Stimulated activated CD4-positive, alpha-beta T cell treated with anti-CD3 and anti-CD28 coated beads, Interleukin-1b, Interleukin-23, amount 100 ng/mL, for 24 hours (primary cell): ENCODE measurements at places on chromosomes 4 and X.

DNA sequence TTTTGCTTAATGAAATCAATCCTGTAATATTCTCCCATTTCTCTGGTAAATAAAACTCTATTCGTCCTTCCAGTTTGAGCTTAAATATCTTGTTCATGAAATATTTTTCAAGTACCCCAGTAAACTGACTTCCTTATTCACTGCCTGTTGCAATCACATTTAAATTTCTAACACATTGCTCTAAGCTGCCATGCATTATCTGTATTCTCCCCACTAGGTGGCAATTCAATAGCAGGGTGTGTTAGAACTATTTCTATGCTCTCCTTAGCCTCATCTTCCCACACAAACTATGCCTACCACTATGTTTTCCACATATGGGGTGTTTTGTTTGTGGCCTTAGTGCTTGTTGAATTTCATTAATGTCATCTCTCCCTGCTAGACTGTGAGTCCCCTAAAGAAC lies 377.1 kb upstream of the HS3ST1 start:
- no peak for DNase-seq

DNA sequence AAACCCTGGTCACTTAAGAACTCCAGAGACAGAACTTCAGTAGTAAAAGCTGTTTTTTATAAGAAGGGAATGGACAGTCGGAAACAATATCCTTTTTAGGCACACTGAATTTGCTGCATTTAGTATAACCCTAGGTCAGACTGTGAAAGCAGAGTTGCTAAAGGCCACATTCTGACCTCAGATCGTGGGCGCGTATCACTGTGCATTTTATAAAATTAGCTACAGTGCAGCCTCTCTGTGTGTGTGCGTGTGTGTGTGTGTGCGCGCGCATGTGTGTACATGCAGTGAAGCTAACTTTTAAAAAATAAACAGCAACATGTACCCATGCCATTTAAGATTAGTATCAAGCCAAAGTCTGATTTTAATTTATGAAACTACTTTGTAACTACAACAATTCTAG lies 8.0 kb downstream of the ZNF827 start:
- no peak for DNase-seq

DNA sequence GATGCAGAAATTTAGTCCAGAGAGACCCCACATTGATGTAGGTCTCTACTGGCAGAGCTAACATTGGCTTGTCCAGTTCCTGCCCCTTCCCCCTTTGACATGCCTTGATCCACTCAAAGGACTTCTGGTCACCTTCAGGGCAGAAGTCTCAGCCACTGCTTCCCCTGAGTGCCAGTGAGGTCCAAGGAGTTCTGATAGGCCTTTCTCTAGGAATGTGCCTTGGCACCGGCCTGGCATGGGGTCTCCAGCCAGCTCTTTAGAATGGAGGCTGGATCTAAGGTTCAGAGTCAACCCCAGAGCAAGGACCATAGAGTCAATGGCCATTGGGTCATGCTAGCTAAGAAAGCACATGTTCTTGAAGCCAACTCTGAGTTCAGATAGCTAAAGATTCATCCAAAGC lies 88.6 kb upstream of the PJA1 start:
- no peak for DNase-seq

GRCh38 chrX:77900688-77901087 lies 1.4 kb downstream of the COX7B start:
- no peak for DNase-seq

GRCh38 chrX:134443461-134443860 lies 16.5 kb upstream of the HPRT1 start:
- DNase-seq: no peak

DNA sequence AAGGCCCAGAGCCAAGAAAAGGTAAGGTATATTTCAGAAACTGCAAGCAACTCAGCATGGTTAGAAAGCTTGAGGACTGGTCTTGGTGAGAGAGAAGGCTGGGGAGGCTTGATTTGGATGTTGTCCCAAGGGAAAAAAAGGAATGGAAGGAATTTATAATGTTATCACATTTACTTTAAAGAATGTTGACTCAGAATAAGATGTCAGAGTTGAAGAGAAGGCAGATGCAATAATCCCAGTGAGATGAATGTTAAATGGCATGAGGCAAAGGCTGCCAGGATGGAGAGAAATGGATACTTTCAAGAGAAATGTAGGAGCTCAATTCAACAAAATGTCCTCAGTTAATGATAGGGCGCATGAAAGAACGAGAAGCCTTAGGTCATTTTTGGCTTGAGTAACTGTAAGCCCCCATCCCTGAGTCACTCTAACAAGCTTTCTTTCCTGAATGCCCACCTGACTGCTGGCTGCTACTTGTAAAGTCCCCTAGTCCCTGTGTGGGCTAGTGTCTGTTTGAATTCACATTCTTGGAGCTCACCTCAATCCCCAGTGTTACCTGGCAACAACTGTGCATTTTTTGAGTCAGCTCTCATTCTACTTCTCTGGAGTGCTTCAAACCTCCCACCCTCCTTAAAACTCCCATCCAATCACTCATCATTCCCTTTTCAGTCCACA lies 103.0 kb upstream of the TAPT1 start:
- DNase-seq: no peak

DNA sequence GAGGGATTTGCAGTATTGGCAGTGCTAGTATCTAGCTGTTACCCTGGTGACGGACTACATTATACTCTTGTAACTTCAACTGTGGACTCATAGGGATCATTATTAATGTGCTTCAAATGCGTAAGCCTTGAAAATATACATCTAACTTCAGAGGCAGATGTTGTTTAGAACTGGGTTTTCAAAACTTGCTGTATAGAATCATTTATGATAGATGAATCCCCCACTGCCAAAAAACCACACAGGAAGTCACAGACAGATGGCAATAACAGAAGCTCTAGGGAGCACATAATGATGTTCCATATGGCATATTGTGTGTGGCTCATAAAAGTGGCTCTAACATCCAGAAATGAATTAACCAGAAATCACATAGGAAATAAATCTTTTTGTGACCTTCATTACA lies 62.3 kb upstream of the RELL1 start:
- DNase-seq: no peak

GRCh38 chr4:94582517-94582916 lies 130.8 kb downstream of the PDLIM5 start:
- DNase-seq: no peak

GRCh38 chrX:154396973-154397887 lies 947 bp upstream of the RPL10 start:
- no peak for DNase-seq

GRCh38 chr4:183352546-183352945 lies 30.3 kb upstream of the CLDN24 start:
- no peak for DNase-seq

DNA sequence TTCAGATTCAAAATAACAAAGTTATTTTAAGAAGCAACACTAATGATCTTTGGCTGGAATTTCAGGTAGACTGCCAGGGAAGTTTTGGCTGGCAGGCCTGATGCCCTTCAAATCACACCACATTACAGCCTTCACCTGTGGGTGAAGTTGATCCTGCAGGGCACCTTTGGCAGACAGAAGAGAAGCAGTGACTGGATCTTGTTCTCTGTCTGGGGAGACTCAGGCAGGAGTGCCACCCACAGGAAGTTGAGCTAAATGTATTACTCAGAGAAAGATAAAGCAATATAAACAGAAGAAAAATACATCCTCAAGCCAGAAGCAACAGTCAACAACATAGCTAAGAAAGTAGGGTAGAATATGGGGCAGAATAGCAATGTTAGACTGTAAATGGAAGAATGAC lies 12.8 kb upstream of the CFAP299 start:
- DNase-seq: no peak

DNA sequence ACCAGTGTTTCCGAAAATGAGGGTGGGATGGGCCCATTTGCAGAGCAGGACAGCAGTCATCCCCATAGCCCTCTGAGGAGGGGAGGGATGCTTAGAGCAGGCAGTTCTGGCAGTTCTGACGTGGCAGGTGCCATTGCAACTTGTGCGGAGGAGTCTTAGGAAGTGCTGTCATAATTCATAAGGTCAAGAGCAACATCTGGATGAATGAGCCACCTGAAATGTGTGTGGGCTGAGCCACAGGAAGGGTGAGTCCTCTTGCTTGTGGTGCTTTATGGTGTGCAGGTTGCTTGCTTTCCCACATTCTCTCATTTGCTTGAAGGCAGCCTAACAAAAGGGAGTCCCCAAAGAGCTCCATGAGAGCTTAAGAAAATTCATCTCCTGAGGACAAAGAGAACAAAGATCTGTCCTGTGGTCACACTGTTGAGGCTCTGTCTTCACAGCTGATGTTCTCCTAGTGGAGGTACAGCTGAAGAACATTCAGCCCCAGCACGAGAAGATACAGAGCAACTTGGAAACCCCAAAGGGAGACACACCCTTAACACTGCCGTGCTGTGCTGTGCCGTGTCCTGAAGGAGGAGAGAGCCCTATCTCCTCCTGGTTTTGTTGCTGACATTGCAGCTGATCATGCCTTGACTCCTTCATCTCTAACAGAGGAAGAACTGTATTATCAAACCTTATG lies 60.3 kb downstream of the DLG3 start:
- DNase-seq: no peak

- DNase-seq: no peak
These were observed 8.0 kb upstream of the PYURF start for GRCh38 chr4:88531549-88531948.

DNA sequence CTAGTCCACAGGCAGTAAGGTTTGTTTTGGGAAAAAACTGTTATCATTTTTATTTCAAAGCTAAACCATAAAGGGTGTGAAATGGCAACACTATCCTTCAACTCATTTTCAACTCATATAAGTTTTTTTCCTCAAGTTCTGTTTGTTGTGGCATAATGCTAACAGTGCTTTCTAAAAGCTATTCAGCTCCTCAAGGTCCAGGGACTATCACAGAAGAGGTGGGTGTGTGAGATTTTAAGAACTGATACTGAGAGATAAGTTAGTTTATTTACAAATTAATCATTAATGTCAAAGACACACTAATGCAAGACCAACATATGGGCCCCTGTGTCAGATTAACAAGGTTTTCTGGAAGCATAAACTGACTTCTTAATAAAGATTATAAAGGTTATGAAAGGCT lies 11.8 kb downstream of the UGT2B15 start:
- no peak for DNase-seq

- no peak for DNase-seq
These were observed 1113.7 kb downstream of the STIM2 start for GRCh38 chr4:27974339-27974738.

DNA sequence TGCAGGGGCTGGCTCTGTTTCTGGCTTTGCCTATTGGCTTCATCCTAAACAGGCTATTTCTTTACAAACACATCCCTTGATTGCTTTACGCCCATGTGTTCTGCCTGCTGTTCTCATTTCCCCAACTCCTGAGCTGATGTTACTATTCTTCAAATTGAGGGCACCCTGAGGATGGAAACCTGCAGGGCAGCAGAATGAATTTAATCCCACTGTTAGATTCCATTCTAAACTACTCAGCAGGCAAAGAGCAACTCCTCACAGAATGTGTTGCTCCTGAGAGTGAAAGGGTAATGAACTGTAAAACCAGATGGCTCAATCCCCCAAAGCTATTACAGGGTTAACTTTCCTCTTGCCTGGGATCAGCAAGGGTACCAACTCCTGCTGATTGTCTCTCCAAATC lies 75.7 kb downstream of the ANKRD50 start:
- DNase-seq: no peak

GRCh38 chrX:139203651-139204570 lies 326.6 kb upstream of the F9 start:
- DNase-seq: no peak
